ENCODE measurements at places on chromosomes 2 and 18. TPM values are rescaled to one million over a fixed set of nuclear protein-coding genes. Genes with fewer than 3 reads are reported as not detected.

DNA sequence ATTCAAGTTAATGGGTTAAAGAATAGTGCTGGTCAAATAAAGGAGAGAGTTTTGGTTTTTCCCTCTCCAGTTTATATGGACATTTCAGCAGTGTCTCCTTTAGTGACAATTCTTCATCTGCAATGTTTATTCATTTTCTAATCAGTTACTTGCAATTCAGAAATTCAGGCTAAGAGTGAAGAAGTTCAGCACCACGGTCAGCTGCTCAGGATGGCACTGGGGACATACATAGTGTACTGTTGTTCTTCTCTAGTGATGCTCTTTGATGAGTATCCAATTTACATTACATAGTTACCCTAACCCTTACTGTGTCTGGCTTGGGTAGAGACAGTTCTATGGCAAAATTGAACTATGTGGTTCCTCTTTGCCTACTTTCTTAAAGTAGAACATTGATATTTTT lies 412.7 kb downstream of the CNTNAP5 start:
- no peak overlapping the region for H3K27ac ChIP-seq
- no peaks in the 10 kb centered on the region for H3K27me3 ChIP-seq
- H3K4me1 ChIP-seq: no peaks in the 10 kb centered on the region

GRCh38 chr2:64625299-64626145 lies 28.2 kb downstream of the SERTAD2 start:
- H3K4me3 ChIP-seq: no peak overlapping the region
- H3K27me3 ChIP-seq: no peaks in the 10 kb centered on the region
- DNase-seq: no peak
- no peaks in the 10 kb centered on the region for H3K36me3 ChIP-seq

C2orf72 gene
- total RNA-seq: 2.0 TPM

GRCh38 chr2:85702172-85702571 lies 8.0 kb downstream of the GNLY start:
- DNase-seq: no peak
- H3K27me3 ChIP-seq: peaks cover 5% of the 10 kb centered on the region
- no peaks in the 10 kb centered on the region for H3K36me3 ChIP-seq
- H3K4me3 ChIP-seq: no peak overlapping the region
- no peak overlapping the region for H3K27ac ChIP-seq
- H3K4me1 ChIP-seq: peaks cover 29% of the 10 kb centered on the region

DNA sequence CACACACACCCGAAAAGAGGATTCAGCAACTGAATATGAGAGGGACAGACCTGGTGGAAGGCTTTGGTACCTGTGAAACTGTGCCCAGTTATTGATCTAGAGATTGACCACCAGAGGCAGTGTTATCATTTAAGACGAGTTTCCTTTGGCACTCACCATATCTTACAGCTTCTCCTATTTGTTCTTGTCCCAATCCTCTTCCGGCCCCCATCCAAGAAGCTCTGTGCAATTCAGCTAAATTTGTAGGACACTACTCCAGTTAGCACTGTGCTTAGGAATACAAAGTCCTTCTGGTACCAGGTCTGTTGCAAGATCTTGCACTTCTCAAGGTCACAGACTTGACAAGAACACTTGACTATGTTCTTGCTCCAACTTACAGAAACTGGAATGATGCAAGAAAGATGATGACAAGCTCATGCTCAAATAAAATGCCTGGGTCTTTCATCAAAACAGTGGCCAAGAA lies 177.7 kb downstream of the TMEM247 start:
- peaks cover 7% of the 10 kb centered on the region for H3K27me3 ChIP-seq
- no peak for DNase-seq
- H3K36me3 ChIP-seq: no peaks in the 10 kb centered on the region

- H3K36me3 ChIP-seq: no peaks in the 10 kb centered on the region
- H3K27ac ChIP-seq: no peak overlapping the region
- no peak overlapping the region for H3K4me3 ChIP-seq
- no peak for DNase-seq
- H3K4me1 ChIP-seq: no peaks in the 10 kb centered on the region
Measured at GRCh38 chr18:8689517-8689916, 15.8 kb upstream of the MTCL1 start.

C1QL2 gene
- not detected for total RNA-seq

- H3K27ac ChIP-seq: no peak overlapping the region
- H3K27me3 ChIP-seq: no peaks in the 10 kb centered on the region
- no peak for DNase-seq
- peaks cover 60% of the 10 kb centered on the region for H3K36me3 ChIP-seq
- no peaks in the 10 kb centered on the region for H3K4me1 ChIP-seq
- H3K4me3 ChIP-seq: no peak overlapping the region
Measured at GRCh38 chr18:80022613-80023012, 11.6 kb upstream of the RBFA start.

IL36G gene
- not detected for total RNA-seq

COL6A3 gene
- total RNA-seq: 36.4 TPM

DNA sequence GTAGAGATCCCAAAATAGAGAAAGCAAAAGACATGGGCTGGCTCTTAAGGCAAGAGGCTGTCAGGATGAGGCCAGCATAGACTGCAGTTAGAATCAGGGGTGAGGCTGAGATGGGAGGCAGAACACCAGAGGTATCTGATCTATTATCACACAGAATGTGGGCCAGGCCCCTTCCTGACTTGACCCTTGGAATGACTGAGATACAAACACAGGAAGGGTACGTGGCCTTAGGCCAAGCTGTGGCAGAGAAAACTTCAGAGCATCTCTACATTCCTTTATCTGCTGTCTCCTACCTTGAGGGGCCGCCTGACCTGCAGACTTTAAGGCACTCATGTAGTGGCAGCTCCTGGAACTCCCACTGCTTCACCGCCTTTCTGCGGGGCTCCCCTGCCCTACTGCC lies 28.4 kb downstream of the TMEM17 start:
- H3K27ac ChIP-seq: no peak overlapping the region
- peaks cover 8% of the 10 kb centered on the region for H3K27me3 ChIP-seq
- H3K4me1 ChIP-seq: peaks cover 5% of the 10 kb centered on the region
- no peak for DNase-seq

- H3K4me1 ChIP-seq: no peaks in the 10 kb centered on the region
- H3K27ac ChIP-seq: no peak overlapping the region
- no peak for DNase-seq
- peaks cover 7% of the 10 kb centered on the region for H3K27me3 ChIP-seq
- no peak overlapping the region for H3K4me3 ChIP-seq
Measured at GRCh38 chr18:36756242-36756641, 72.6 kb downstream of the TPGS2 start.

GRCh38 chr2:11133238-11133935 lies 21.9 kb upstream of the SLC66A3 start:
- peak overlapping the region; percentile 90 for H3K27ac ChIP-seq
- no peaks in the 10 kb centered on the region for H3K27me3 ChIP-seq
- H3K36me3 ChIP-seq: no peaks in the 10 kb centered on the region
- peaks cover 28% of the 10 kb centered on the region for H3K4me1 ChIP-seq
- H3K4me3 ChIP-seq: peak overlapping the region; percentile 60

- no peaks in the 10 kb centered on the region for H3K27me3 ChIP-seq
- H3K27ac ChIP-seq: no peak overlapping the region
- no peak for DNase-seq
- H3K36me3 ChIP-seq: peaks cover 11% of the 10 kb centered on the region
Measured at GRCh38 chr2:174439950-174440349, 44.4 kb downstream of the SCRN3 start.

EFEMP1 gene
- not detected for total RNA-seq

DNA sequence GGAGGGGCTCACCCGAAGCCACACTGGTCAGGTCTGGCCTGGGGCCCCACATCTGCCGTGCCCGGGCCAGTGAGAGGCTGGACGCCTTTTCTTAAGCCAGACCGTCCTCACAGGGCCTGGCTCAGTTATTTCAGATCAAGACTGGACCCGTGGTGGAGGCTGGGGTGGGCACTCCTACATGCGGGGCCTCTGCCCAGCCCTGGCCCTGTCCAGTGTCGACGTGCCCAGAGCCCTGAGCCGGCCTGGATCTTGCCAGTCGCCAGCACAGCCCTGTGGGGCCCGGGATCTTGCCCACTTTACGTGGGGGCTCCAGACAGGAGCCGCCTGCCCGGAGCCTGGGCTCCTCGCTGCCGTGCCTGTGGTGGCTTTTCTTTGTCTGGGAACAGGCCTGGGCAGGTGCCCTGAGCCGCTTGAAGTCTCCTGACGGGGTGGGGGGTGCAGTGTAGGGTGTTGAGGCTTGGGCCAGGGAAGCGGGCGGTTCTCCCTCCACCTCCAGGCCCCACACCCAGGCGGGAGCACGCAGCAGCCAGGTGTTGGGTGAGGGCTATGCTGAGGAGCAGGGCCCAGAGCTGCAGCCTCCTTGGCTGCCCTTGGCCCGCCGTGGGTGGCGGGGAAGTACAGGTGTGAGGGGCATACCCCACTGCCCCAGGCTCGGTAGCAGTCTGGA lies 6.0 kb downstream of the GPC1 start:
- H3K4me1 ChIP-seq: peaks cover 3% of the 10 kb centered on the region
- H3K27ac ChIP-seq: no peak overlapping the region
- no peak for DNase-seq
